ENCODE measurements at places on chromosomes 16 and 17. TPM values are rescaled to one million over a fixed set of nuclear protein-coding genes. Genes with fewer than 3 reads are reported as not detected.
A peak's percentile ranks its signal among the peaks of the same experiment; 100 is the strongest.

DNA sequence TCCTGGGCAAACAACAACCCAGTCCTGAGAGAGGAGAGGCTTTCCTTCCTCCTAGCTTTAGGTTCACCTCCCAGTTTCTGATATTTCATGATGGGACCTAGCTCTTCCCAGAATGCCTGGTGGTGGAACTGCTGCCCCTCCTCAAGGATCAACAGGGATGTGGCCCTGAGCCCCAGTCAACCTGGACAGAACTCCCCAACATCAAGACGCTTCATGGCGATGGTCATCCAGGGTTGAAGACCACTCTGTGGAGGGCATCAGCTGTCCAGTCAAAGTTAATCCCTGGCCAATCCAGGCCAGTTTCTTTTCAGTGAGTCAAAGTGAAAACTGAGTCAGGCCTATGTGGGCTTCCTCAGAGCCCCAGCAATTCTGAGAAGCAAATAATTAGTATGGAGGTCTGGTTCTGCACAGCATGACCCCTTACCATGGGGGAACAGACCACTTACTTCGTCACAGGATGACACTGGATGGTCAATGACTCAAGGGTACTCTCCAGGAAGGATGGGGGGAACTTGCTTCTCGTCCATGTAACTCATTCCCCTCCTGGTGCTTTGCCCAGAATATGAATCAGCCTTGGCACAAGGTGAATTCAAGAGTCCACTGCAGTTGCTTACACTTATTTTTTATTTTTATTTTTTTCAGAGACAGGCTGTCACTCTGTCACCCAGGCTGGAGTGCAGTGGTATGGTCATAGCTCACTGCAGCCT lies 14.7 kb upstream of the XYLT2 start:
- no peaks in the 10 kb centered on the region for H3K27me3 ChIP-seq
- H3K4me3 ChIP-seq: no peak overlapping the region
- no peak for DNase-seq
- H3K36me3 ChIP-seq: no peaks in the 10 kb centered on the region
- H3K27ac ChIP-seq: no peak overlapping the region

DNA sequence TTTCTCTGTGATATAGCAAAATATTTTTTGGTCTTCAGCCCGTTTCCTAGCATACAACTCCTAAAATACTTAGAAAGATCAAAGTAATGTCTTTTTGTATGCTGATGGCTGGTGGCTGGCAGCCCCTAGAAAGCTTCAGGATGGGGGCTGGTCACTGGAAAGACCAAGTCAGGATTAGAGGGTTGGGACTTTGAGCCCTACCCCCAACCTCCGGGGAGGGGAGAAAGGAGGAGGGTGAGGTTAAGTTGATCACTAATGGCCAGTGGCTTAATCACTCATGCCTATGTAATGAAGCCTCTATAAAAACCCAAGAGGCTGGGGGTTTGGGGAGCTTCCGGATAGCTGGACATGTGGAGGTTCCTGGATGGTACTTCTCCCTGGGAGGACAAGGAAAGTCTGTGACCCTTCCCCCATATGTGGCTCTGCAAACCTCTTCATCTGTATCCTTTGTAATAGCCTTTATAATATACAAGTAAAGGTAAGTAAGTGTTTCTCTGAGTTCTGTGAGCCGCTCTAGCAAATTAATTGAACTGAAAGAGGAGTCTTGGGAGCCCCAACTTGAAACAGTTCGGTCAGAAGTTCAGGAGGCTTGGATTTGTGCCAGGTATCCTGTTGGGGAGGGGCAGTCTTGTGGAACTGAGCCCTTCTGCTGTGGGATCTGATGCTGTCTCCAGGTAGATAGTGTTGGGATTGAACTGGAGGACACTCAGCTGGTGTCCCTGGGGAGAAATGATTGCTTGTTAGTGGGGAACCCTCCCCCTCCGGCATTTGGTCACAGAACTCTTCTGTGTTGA lies 3.5 kb downstream of the SLC7A6 start:
- H3K36me3 ChIP-seq: peaks cover 6% of the 10 kb centered on the region
- DNase-seq: peak; percentile 71
- H3K4me1 ChIP-seq: peaks cover 6% of the 10 kb centered on the region

- H3K36me3 ChIP-seq: no peaks in the 10 kb centered on the region
- H3K27me3 ChIP-seq: peaks cover 48% of the 10 kb centered on the region
- H3K27ac ChIP-seq: no peak overlapping the region
- DNase-seq: no peak
- H3K4me1 ChIP-seq: no peaks in the 10 kb centered on the region
These were observed 928 bp downstream of the HBA1 start for GRCh38 chr16:177394-177822.

GRCh38 chr17:28363776-28364650 lies 986 bp downstream of the SEBOX start:
- DNase-seq: no peak
- no peak overlapping the region for H3K4me3 ChIP-seq
- no peaks in the 10 kb centered on the region for H3K27me3 ChIP-seq
- H3K27ac ChIP-seq: no peak overlapping the region
- H3K36me3 ChIP-seq: peaks cover 24% of the 10 kb centered on the region
- H3K4me1 ChIP-seq: no peaks in the 10 kb centered on the region

GRCh38 chr16:19967561-19967960 lies 82.9 kb upstream of the GPRC5B start:
- no peak overlapping the region for H3K27ac ChIP-seq
- H3K4me3 ChIP-seq: no peak overlapping the region
- H3K4me1 ChIP-seq: peaks cover 5% of the 10 kb centered on the region
- no peaks in the 10 kb centered on the region for H3K36me3 ChIP-seq

DNA sequence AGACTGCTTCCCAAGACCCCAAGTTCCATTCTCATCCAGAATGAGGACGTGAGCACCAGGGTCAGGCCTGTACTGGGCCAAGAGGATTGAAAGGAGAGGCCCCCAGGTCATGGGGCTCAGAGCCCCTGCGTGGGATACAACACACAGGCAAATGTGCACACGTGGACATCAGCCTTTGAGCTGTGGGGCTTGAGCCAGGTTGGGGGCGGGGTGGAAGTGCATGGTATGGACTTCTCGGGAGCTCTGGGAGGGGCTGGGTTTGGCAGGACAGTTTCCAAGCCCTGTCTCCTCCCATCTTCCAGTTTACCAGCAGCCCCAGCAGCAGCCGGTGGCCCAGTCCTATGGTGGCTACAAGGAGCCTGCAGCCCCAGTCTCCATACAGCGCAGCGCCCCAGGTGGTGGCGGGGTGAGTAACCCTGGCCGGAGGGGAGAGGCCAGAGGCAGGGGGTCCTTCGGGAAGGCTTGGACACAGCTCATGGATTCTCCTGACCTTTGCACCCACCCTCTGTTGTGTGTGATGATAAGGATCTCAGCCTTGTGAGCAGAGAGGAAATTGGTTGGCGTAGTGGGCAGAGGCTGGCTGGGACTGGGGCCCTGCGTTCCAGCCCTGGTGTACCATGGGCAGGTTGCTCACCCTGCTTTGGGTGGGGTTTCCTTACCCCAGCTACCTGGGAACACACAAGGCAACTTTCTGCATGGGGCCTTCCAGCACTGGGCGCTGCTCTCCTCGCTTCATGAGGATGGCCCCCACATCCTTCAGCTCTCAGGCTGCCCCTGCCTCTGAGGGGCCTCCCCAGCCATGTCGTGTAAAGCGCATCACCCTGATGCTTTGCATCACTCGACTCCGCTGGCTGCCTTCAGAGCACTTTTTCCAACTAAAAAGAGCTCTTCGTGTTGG lies 10.4 kb upstream of the LASP1NB start:
- peak; percentile 74 for DNase-seq
- peaks cover 52% of the 10 kb centered on the region for H3K36me3 ChIP-seq
- no peak overlapping the region for H3K4me3 ChIP-seq
- H3K4me1 ChIP-seq: no peaks in the 10 kb centered on the region

DNA sequence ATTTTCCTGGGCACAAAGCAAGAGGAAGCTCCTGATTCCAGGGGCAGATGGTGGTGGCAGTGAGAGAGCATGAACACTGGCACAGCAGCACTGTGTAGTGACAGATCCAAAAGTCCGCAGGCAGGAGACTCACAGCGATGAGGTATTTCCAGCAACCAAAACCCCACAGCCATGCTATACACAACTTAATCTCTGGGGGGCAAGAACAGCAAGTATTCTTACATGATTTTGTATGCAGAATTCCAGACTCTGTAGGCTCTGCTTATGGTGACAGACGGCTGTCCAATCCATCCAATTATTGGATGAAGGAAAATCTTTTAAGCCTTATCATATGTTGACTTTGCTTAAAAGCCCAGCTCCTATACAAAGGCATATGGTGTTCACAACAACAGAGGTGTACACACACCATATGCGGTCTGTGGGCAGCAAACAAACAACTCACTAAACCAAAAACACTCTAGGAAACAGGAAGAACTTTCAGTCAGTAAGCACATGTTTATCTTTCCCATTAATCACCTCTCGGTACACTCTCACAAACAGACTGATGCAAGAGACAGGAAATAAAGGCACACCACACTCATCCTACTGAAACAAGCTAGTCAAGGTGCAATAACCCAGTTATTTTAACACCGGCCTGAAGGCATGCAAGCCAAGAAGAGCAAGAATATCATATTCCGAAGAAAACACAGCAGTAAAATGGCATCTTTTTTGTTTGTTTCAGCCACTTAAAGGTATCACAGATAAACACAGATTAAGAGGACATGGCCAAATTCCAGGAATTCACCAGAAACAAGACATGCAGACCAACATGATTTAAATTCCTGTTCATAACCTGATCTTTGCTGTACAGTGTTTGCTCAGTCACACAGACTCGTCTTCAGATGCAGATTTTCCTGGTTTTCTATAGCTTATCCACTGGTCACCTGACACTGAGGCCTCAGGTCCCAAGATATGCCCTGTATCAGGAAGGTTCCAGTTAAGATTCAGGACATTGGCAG lies 47.8 kb downstream of the ERN1 start:
- DNase-seq: no peak
- no peaks in the 10 kb centered on the region for H3K27me3 ChIP-seq
- H3K27ac ChIP-seq: no peak overlapping the region
- no peak overlapping the region for H3K4me3 ChIP-seq

DNA sequence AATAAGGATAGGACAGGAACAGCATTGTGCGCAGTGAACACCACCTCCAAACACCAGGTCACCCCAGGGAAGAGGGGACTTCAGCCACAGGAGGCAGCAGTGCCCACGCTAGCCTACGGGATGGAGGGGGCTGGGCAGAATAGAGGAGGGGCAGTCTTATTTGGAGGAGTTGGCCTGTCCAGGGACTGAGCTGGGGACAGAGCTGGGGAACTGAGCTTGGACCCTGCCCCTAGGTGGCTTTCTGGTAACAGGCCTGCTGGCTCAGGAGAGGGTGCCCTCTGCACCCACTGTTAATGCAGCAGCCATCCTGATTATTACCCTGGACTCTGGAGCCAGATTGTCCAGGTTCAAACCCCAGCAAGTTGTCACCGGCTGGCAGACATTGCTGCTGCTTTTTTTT lies 9.3 kb downstream of the CCDC102A start:
- H3K27me3 ChIP-seq: no peaks in the 10 kb centered on the region
- peaks cover under 1% of the 10 kb centered on the region for H3K4me1 ChIP-seq
- peaks cover 21% of the 10 kb centered on the region for H3K36me3 ChIP-seq

DNA sequence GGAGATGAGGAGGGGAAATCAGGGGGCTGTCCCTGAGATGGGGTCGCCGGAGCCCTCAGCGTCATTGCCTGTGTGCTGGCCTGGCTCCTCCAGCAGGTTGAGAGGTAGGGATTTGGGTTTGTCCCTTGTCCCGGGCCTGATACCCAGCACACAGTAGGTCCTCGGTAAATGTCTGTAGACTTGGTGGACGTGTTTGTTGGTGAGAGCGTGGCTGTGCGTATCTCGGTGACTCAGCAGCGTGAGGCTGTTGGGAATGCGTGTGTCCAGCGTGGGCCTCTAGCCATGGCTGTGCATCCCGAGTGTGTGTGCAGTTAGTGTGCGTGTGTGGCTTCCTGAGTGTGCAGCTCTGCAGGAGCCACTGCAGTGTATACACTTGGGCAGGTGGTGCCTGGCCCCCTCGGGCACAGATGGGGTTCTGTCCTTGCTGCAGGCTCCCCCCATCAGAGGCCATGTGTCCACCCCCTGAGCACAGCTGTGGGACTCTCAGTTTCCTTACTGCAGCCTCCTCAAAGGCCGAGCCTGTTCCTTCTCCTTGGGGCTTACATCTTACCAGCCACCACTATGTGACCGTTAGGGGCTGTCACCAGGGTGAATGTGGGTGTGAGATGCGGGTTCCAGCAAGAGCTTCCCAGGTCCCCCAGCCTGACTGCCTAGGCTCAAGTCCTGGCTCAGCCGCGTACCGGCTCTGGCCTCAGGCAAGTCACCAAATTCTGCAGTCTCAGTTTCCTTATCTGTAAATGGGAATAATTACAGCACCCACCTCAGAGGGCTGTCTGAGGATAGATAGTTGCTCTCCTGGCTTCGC lies 5.7 kb downstream of the NECAB2 start:
- H3K27ac ChIP-seq: no peak overlapping the region
- no peak overlapping the region for H3K4me3 ChIP-seq
- no peaks in the 10 kb centered on the region for H3K4me1 ChIP-seq
- DNase-seq: no peak

DNA sequence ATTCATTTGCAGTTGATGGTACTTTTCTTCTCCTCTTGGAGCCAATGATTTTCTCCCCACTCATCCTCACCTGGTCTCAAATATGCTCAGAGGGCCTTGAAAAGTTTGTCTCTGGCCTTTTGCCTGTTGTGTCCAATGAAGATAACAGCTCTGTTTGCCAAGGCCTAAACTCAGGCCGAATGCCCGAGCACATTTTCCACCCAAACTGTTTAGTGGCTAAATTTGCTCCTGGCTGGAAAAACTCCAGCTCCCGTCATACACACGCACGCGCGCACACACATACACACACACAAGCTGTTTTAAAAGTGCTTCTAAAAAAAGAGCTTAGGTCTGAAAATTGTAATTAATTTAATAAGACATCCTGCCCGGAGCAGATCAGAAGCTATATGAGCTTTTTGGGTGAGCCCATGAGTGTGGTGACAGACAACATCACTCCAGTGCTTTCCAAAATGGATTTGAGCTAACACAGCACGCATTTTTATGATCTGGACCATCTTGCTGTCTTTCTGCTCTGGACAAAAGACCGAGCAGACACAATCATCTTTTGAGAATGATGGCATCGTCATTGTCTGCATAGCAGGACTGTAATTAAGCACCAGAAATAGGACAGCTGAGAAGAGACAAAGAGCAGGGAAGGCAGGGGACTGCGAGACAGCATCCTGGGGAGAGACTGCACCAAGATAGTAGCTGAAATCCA lies 48.9 kb downstream of the IRX6 start:
- H3K27me3 ChIP-seq: no peaks in the 10 kb centered on the region
- H3K4me1 ChIP-seq: no peaks in the 10 kb centered on the region
- no peak for DNase-seq
- H3K36me3 ChIP-seq: no peaks in the 10 kb centered on the region
- H3K27ac ChIP-seq: no peak overlapping the region

RND2 gene
- 50.7 TPM for total RNA-seq

TERB1 gene
- total RNA-seq: not detected

NRN1L gene
- total RNA-seq: 2.7 TPM

MAP2K4 gene
- 46.1 TPM for total RNA-seq

TMEM92 gene
- 10.9 TPM for total RNA-seq

ZNF768 gene
- 39.0 TPM for total RNA-seq

TBC1D3K gene
- not detected for total RNA-seq

All from H9 (cell line).